Stimulated activated CD4-positive, alpha-beta T cell treated with anti-CD3 and anti-CD28 coated beads, Interleukin-15, amount 100 ng/mL, for 24 hours (primary cell): ENCODE measurements at places on chromosomes 16 and 17.

DNA sequence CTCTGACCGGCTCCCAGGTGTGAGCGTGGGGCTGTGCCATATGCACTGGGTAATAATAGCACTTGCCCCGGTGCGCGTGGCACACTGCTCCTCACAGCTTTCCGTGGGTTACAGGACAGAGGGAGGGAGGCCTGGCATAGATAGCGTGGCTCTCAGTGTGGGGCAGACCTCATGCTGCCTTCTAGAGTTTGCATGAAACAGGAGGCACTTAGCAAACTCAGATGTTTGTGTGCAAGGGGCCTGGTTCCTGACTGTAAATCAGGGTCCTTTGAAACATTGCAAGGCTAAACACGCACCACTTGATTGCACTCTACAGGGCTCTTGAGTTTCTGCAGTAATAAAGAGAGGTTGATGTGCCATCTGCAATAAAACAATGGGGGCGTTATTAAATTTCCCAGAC is 101.7 kb downstream of the RPTOR start:
- DNase-seq, result no peak

- peak; percentile 58 for DNase-seq
Measured at GRCh38 chr17:42678951-42679491, 2.2 kb upstream of the PLEKHH3 start.

- no peak for DNase-seq
Measured at GRCh38 chr17:81032641-81033480, 2.1 kb upstream of the BAIAP2 start.

DNA sequence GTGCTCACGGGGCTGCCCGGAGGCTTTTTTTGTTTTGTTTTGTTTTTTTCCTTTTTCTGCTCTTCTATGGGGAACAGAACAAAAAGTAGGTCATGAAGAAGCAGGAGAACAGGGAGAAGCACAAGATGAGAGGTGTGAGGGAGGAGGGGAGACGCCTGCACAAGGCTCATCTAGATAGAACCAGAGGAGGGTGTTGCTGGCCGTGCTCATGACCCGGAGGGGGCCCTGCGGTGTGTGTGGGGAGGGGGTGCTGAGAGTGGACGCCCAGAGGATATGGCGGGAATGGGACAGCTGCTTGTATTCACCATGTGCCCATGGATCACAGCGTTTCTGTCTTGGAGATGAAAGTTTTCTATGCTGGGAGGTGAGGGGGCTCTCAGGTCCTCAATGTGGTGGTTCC is 183.7 kb downstream of the FOXL1 start:
- no peak for DNase-seq

DNA sequence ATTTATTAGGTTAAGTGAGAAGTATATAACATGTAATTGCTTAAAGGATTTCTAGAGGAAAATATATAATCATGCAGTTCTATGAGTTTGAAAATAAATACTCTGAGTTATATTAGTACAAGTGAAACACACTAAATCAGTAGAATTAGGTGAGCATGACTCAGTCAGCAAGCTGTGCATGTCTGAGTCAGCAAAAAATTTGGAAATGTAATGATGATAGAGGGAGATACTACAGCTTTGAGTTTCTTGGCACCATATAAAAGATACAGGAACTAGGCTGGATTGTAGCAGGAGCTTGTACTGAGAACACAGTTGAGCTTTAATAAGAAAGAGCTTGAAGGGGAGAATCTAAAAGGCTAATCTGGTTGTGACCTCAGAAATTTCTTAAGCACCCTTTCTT is 1224.6 kb downstream of the CDH8 start:
- no peak for DNase-seq

- no peak for DNase-seq
Measured at GRCh38 chr16:30931068-30931650, 7.8 kb downstream of the FBXL19 start.
